ENCODE measurements at places on chromosomes 3 and 15.

- DNase-seq: peak; percentile 77
Observed at GRCh38 chr3:67647390-67647878, 7.0 kb downstream of the SUCLG2 start.

- peak; percentile 7 for DNase-seq
Observed at GRCh38 chr3:23455084-23455483, 252.0 kb downstream of the UBE2E2 start.

DNA sequence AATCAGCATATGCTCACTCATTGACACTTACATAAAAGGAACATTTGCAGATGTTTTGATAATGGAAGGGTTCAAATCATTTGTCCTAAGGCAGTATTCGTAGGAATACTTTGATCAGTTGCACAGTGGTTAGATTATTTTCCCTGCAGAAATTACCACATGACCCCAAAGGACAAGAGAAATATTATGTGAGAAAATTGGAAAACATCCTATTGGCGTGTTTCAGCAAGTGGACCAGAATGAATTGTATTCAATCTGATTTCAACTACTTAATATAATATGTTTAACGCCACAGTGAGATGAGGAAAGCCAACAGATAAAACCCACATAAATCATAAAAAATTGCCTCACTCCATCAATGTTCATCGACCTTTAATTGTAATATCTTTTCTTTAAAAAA lies 195.0 kb upstream of the MDFIC2 start:
- DNase-seq: no peak

DNA sequence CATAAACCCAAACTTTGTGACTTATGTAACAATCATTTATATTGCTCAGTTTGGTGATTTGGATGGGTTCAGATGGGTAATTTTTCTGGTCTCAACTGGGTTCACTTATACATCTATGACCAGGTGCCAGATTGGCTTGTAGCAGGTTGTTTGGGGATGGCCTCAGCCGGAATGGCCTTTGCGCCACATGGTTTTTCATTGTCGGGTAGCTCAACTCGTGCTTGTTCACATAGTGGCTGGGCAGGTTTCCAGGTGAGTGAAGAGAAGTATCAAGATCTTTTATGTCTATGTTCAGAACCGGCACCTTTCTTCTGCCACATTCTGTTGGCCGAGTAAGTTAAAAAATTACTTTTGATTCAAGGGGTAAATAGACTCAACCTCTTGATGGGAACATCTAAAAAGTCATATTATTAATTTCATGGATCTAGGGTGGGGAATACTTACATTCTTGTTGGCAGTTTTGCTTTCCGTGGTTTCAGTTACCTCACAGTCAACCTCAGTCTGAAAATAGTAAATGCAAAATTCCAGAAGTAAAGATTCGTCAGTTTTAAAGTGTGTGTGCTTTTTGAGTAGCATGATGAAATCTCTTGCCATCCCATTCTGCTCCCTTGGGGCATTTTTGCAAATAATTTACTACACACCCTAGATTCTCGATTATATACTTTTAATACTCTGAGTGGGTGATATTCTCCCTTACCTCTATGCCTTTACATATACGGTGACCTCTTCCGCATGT lies 745.7 kb upstream of the CCDC54 start:
- no peak for DNase-seq

All from RWPE1 (cell line).